Ecto neural progenitor cell (in vitro differentiated cells): ENCODE measurements at places on chromosomes 1 and 21.

- no peak for DNase-seq
These were observed 228.1 kb downstream of the SDCCAG8 start for GRCh38 chr1:243483952-243484351.

GRCh38 chr1:226838456-226838855 is 32.0 kb upstream of the PSEN2 start:
- no peak for DNase-seq

DNA sequence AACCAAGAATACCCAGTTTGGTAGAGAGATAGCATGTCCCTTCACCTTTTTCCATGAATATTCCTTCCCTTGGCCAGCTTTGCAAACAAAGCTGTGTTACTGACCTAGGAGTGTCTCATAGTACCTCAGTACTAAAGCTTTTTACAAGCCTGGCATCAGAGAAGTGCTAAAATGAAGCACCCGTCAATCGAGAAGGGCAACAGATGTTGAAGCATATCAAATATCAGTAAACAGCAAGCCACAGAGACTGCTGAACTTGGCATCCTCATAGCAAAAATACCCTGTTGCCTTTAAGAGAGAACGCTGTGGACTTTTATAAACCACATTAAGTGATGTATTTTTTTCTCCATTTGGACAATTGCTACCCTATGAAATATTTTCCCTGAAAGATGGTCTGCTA is 128.6 kb upstream of the HOOK1 start:
- DNase-seq: no peak

DNA sequence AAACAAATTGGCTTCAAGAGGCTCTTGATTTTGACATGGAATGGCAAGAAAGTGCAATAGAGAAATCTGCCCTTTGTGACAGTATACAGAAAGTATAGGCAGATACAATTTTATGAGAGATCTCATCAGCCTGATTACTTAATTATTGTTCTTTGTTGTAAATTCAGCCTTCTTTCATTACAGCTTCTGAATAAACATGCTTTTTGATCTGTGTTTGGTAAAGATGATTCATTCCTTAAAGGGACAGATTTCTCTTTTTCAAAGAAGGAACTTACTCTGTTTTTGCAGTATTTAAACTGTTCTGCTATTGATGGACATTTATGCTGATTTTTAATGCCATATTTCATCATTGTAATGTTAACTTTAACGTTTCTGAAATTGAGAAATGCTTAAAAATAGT is 13.7 kb upstream of the MPC2 start:
- DNase-seq: no peak

DNA sequence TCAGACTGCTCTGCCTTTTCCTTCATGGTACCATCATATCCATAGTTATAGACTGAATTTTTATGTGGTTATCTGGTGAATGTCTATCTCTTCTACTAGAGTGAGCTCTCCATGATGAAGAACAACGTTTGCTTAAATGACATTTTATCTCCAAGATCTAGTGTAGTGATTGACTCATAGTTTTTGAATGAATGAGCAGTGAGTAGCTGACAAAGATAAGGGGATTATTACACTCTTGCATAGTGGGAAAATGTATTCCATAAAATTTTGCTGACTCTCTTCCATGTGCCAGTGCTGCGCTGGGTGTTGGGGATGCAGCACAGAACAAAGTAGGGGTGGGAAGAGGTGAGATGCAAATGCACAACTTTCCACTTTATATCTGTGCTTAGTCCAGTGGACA is 147.7 kb downstream of the TGFB2 start:
- DNase-seq: no peak

- no peak for DNase-seq
These were observed 46.4 kb upstream of the NBL1 start for GRCh38 chr1:19597496-19598309.

DNA sequence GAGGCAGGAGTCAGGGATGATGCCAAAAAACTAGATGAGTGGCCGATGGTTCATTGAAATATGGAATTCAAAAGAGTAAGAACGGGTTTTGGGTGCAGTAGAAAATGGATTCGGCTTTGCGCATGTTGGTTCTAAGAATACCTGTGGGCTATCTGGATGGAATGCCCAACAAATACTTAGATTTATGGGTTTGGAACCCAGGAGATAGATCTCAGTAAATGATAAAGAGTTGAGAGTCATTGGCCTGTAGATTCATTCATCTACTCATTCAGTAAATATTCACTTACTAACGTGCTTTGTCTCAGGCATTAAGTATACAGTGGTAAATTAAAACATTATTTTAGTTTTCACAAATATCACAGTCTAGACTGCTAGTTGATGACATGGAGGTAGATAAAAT is 247.7 kb downstream of the NFIA start:
- DNase-seq: no peak

- DNase-seq: no peak
These were observed 13.2 kb downstream of the NGF start for GRCh38 chr1:115324649-115325420.

GRCh38 chr21:38993561-38993960 is 187.8 kb downstream of the ETS2 start:
- DNase-seq: no peak

DNA sequence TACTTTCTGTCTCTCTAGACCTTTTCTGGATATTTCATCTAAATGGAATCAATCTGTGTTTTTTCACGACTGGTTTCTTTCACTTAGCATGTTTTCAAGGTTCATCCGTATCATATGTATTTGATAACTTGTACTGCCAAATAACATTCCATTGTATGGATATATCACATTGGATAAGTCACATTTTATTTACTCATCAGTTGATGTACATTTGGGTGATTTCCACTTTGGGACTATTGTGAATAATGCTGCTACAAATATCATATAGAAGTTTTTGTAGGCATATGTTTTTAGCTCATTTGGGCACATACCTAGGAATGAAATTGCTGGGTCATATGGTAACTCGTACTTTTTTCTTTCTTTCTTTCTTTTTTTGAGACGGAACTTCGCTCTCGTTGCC is 6.7 kb downstream of the HMGN2 start:
- DNase-seq: no peak

GRCh38 chr1:219347921-219348391 is 174.3 kb downstream of the LYPLAL1 start:
- no peak for DNase-seq

DNA sequence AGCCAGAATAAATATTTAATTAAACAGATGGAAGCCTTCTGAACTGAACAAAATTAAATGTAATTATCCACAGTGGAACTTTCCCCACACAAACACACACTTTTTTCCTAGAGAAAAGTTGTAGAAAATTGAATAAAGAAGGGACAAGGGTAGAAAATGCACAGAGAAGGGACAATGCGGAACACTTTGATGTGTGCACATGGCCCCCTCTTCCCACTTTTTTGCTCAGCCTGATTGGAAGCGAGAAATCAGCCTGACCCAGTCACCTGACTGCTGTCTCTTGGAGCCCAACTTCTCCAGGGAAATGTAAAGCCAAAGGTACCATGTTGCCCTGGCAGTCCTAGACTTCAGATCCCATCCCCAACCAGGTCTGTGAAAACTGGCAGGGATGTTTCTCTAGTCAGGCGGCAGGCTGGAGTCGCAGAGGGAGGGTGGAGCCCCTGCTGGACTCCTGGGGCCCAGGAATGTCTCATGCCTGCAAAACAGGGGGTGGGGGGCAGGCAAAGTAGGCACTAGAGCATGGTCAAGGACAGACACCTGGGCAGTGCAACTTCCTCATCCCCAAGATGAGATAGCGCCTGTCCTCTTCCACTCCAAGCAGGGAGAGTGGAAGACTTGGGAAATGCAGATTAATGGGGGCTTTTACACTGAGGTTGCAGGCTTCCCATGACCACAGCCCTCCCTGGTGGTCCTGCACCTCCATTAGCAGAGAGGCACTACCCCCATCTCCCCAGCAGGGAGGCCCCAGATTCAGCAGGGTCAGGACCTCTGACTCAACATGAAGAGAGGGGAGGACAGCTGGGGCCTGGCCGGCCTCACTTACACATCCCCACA is 2.8 kb downstream of the CERS2 start:
- peak; percentile 68 for DNase-seq

DNA sequence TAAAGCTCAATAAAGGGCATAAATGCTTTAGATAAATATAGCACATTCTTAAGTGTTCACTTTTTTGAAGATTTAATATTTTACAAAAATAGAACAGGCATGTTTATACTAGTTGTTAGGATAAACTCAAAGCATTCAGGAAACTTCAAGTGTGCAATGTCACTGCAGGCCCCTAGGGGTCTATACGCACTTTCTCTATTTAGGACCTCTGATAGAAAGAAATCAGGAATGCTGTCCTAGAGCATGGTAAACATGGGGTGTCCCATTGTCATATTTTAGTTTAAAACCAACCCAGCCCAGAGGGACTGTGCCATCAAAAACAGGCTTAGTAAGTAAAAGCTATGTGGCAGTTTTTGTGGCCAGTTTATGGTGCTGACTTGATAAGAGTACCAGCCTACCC is 102.2 kb downstream of the BARHL2 start:
- no peak for DNase-seq

- no peak for DNase-seq
These were observed 35.8 kb downstream of the FMO3 start for GRCh38 chr1:171126504-171126903.

GRCh38 chr21:41361786-41362604 is at the start of gene MX2:
Gene MX2, plus strand, starts transcription at chr21:41362027. Its CDS starts 14,880 bp downstream, at chr21:41376907.
- DNase-seq: no peak

- DNase-seq: peak; percentile 58
These were observed 391.0 kb downstream of the OMA1 start for GRCh38 chr1:58155418-58156123.

DNA sequence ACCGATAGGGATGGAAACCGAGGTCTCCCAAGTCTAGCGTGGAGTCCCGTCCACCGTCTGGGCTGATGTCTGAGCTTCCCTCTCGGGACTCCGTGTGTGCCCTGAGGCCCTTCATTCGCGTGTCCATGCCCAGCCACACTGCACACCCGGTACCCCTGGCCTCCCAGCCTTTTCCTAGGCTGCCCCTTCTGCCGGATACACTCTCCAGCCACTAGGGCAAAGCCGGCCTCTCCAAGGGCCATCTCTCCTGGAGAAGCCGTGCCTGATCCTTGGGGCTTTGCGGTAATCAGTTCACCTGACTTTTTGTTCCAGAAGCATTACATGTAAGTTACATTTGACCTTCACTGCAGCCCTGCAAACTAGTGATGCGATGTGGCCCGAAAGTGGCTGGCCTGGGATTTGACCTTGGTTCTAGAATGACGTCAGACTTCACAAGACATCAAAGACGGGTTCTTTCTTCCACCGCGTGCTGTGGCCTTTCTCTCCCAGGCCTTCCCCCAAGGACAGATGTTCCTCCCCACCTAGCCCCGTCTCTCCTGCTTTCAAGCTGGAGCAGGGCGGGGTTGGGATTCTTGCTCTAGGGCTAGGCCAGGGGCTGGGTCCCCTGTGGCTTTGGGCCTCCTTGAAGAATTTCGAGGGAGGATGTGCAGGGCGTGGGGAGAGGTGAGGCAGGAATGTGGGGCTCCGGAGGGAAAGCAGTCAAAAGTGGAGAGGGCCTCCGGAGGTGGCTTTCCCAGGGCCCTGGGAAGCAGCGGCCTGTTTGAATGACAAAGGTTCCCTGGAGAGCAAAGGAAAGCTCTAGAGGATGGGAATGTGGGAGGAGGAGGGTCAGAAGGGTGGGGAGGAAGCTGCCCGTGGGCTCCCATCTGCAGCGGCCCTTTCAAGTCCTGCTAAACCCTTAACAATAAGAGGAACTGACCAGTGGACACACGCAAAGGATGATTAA is 49.7 kb upstream of the SLC2A1 start:
- peak; percentile 94 for DNase-seq

DNA sequence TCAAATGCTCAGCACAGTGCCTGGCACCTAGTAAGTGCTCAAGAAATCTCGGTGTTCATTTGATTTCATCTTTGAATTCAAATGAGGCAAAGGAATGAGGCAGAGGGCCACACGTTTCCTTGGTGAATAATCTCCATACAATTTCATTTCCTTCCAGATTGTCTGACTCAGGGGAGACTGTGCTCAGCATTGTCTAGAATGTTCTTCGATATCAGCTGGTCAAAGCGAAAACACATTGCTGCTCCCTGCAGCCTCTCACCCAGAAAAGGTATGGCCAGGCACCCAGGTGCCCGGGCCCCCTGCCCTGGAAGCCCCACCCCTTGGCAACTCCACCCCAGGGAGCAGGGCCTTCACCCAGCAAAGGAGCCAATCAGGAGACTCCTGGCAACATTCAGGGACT is 55.8 kb downstream of the FBXO2 start:
- no peak for DNase-seq

- DNase-seq: no peak
These were observed 2.4 kb downstream of the MAB21L3 start for GRCh38 chr1:116113615-116114014.

DNA sequence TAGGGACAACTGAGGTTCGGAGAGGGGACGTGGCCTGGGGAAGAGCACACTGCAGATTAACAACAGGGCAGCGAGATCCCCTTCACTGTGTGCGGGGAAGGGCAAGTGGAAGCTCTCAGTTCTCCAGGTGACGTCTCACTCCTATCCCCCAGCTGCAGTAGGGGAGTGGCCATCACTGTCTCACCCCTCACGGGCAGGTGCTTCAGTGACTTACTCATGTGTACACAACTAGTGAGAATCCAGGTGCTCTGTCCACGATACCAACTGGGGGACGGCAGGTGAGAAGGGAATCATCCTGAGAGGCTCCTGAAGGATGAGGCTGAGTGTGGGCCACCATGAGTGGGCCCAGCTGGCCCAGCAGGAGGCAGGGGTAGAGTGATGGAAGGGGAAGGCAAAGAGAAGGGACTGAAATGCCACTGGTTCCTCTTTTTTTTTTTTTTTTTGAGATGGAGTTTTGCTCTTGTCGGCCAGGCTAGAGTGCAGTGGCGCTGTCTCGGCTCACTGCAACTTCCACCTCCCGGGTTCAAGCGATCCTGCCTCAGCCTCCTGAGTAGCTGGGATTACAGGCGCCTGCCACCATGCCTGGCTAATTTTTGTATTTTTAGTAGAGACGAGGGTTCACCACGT is 25.9 kb downstream of the RHBG start:
- no peak for DNase-seq

- no peak for DNase-seq
These were observed 222.8 kb downstream of the HLX start for GRCh38 chr1:221101807-221102605.

- DNase-seq: no peak
These were observed 85.4 kb upstream of the ROR1 start for GRCh38 chr1:63688302-63688890.

DNA sequence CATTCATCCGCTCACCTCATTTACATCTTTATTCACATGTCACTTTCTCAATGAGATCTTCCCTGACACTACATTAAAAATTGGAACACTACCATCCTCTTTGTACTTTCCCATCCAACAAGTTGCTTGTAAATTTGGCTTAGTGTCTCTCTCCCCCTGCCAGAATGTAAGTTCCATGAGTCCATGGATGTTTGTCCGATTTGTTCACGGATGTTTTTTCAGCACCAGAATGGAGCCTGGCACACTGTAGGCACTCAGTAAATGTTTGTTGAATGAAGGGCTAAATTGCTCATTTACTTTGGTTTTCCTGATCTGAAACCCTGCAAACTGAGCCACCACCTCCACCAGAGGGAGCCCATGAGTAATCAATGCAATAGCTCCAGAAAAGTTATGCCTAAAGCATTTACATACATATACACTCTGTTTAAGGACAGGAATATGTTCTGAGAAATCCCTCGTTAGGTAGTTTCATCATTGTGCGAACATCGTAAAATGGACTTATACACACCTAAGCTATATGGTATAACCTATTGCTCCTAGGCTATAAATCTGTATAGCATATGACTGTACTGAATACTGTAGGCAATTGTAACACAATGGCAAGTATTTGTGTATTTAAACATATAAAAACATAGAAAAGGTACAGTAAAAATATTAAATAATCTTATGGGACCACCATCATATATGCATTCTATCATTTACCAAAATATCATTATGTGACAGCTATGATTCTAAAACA is 2.8 kb upstream of the EYA3 start:
- peak; percentile 61 for DNase-seq

- no peak for DNase-seq
These were observed 20.6 kb upstream of the NPL start for GRCh38 chr1:182768963-182769362.
